ENCODE measurements at places on chromosomes 1 and 21.

- DNase-seq: no peak
- H3K27ac ChIP-seq: no peak overlapping the region
- H3K27me3 ChIP-seq: no peaks in the 10 kb centered on the region
- no peaks in the 10 kb centered on the region for H3K4me1 ChIP-seq
These were observed 26.4 kb downstream of the KRTAP10-1 start for GRCh38 chr21:44513389-44514217.

DNA sequence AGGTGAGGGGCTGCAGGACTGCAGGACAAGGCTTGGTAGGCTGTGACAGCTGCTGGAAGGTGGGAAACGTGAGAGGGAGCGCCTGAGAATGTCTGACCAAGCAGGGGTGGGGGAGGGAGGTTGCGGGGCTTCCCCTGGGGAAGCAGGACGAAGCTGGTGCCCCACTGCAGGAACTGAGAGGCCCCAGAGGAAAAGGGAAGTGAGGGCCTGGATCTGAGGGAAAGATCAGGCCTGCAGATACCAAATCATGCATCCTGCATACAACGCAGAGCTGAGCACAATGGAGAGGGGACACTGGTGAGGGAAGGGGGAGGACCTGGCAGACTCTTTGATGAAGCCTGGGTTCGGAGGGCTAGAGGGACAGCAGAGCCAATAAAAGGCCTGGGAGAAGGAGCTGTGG lies 65.7 kb upstream of the BACE2 start:
- no peak overlapping the region for H3K4me3 ChIP-seq
- H3K4me1 ChIP-seq: no peaks in the 10 kb centered on the region
- no peak overlapping the region for H3K27ac ChIP-seq
- H3K36me3 ChIP-seq: no peaks in the 10 kb centered on the region
- peaks cover 31% of the 10 kb centered on the region for H3K27me3 ChIP-seq

GRCh38 chr1:168509875-168510791 lies 33.7 kb downstream of the XCL2 start:
- H3K27ac ChIP-seq: peak overlapping the region; percentile 91
- H3K4me3 ChIP-seq: peak overlapping the region; percentile 40
- H3K27me3 ChIP-seq: no peaks in the 10 kb centered on the region
- H3K36me3 ChIP-seq: peaks cover 13% of the 10 kb centered on the region

GRCh38 chr1:8127171-8127641 lies 101.1 kb upstream of the ERRFI1 start:
- no peaks in the 10 kb centered on the region for H3K36me3 ChIP-seq
- no peak overlapping the region for H3K27ac ChIP-seq
- H3K4me1 ChIP-seq: no peaks in the 10 kb centered on the region
- H3K4me3 ChIP-seq: no peak overlapping the region

DNA sequence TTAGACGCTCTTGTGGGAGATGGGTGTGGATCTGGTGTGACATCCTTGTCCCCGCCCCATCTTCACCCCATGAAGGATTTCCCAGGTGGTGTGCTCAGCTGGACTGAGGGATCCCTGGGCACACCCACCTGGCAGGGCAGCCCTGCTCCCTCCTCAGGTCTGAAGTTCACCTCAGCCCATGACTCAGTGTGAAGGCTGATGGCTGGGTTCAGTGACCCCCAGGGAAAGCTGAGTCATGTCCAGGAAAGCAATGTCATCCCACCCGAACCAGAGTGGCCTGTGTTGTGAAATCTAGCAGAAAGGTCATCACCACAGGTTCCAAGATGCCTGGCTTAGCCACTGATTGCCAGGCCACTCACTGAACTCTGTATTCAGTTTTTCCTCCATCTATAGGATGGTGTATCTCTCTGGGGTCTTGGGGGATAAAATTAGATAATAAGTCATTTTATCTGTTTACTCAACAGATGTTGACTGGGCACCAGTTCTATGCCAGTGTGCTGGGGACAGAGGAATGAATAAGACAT lies 97.7 kb upstream of the JUN start:
- H3K27ac ChIP-seq: no peak overlapping the region
- H3K27me3 ChIP-seq: no peaks in the 10 kb centered on the region
- no peak overlapping the region for H3K4me3 ChIP-seq
- peaks cover 39% of the 10 kb centered on the region for H3K4me1 ChIP-seq

DNA sequence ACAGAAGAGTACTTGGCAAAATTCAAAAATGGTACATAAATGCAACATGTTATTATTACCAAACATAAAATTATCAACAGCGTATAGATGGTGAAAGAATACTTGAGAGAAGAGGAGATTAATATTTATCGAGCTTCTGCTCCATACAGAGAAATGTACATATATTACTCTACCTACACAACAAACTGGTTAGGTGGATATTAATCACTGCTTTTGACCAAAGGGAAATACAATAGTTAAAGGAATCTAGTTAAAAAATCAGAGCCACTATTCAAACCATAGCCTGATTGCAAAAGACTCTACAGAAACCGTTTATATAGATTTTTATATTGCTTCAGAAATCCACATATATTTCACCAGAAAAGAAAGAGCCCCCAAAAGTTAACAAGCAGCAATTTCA lies 379.3 kb upstream of the PRMT6 start:
- DNase-seq: no peak
- H3K4me1 ChIP-seq: no peaks in the 10 kb centered on the region
- no peak overlapping the region for H3K4me3 ChIP-seq
- H3K36me3 ChIP-seq: no peaks in the 10 kb centered on the region
- no peak overlapping the region for H3K27ac ChIP-seq

- peaks cover 28% of the 10 kb centered on the region for H3K27me3 ChIP-seq
- DNase-seq: no peak
- peaks cover 10% of the 10 kb centered on the region for H3K4me1 ChIP-seq
- peaks cover 3% of the 10 kb centered on the region for H3K36me3 ChIP-seq
These were observed 3.2 kb upstream of the MFAP2 start for GRCh38 chr1:16983649-16984048.

- H3K4me1 ChIP-seq: peaks cover 29% of the 10 kb centered on the region
- no peak within 1 kb of the TSS for H3K4me3 ChIP-seq
- H3K36me3 ChIP-seq: peaks cover 13% of the 10 kb centered on the region
- no peaks in the 10 kb centered on the region for H3K27me3 ChIP-seq
- H3K27ac ChIP-seq: no peak within 1 kb of the TSS
These were observed at the start of gene S100A3 for GRCh38 chr1:153548722-153549688. TSS of gene S100A3 (minus strand) at chr1:153549258. CDS start at chr1:153548485, 773 bp downstream.

- H3K27me3 ChIP-seq: peaks cover 39% of the 10 kb centered on the region
- H3K36me3 ChIP-seq: peaks cover 2% of the 10 kb centered on the region
- H3K4me1 ChIP-seq: no peaks in the 10 kb centered on the region
- DNase-seq: no peak
- H3K27ac ChIP-seq: no peak overlapping the region
These were observed 58.2 kb upstream of the FOXD3 start for GRCh38 chr1:63264161-63264560.

DNA sequence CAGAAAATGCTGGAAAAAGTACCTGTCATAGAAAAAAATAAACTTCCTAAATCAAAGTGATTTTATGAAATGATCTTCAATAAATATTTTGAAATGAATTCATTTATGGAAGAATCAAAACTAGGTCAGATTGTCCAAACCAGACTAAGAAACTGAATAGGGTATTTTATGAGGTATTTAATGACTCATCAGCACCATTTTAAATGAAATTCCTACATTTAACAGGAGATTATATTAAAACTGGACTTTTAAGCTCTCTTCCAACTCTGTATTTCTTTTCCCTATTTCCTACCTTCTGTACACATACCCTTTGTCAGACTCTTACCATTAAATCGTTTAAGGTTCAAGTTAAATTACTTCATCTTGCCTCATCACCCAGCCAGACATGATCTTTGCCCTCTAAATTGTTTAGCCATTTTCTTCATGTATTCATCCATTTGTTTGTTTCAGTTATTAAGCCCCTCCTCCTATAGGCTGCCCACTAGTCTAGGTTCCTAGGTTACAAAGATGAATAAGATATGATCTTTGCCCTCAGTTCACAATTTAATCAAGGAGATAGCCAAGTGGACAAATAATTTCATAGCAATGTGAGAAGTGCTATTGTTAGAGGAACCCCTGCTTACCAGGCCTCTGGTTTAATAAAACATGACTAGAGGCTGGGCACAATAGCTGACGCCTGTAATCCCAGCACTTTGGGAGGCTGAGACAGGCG lies 25.0 kb downstream of the TATDN3 start:
- no peaks in the 10 kb centered on the region for H3K4me1 ChIP-seq
- no peak for DNase-seq
- peak overlapping the region; percentile 14 for H3K27ac ChIP-seq
- H3K4me3 ChIP-seq: no peak overlapping the region

GRCh38 chr1:194171596-194171995 lies 985.2 kb upstream of the B3GALT2 start:
- no peak overlapping the region for H3K27ac ChIP-seq
- no peaks in the 10 kb centered on the region for H3K27me3 ChIP-seq
- H3K4me1 ChIP-seq: no peaks in the 10 kb centered on the region
- DNase-seq: no peak
- H3K4me3 ChIP-seq: no peak overlapping the region

- DNase-seq: no peak
- H3K27ac ChIP-seq: no peak overlapping the region
- H3K27me3 ChIP-seq: peaks cover 21% of the 10 kb centered on the region
These were observed 3.3 kb downstream of the EPHA2 start for GRCh38 chr1:16152481-16153087.

GRCh38 chr1:29136391-29136915 lies 12.8 kb upstream of the TMEM200B start:
- H3K27ac ChIP-seq: no peak overlapping the region
- no peak for DNase-seq
- H3K36me3 ChIP-seq: peaks cover 2% of the 10 kb centered on the region
- H3K27me3 ChIP-seq: peaks cover 12% of the 10 kb centered on the region

DNA sequence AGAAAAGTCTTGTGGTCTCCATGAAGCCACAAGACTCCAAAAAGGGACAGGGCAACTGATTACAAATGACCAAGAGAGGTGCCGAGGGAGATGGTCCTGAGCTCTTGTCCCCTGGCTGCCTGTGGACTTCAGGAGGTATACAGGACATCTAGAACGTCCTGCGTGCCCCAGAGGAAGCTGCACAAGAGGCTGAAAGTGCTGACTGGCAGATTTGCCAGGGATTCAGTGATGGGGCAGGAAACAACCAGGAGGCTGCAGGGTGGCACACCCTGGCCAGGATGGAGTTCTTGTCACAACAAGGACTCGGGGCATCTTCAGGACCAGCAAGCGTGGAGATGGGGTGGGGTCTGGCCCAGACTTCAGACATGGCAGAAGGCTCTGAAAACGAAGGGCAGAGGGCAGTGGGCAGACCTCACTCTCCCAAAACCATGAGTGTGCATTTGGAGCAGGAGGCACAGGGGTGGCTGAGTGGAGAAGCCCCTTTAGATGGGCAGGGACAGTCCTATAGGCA lies 13.4 kb upstream of the PKP1 start:
- no peaks in the 10 kb centered on the region for H3K36me3 ChIP-seq
- peaks cover 50% of the 10 kb centered on the region for H3K27me3 ChIP-seq
- H3K4me1 ChIP-seq: no peaks in the 10 kb centered on the region
- H3K4me3 ChIP-seq: no peak overlapping the region

DNA sequence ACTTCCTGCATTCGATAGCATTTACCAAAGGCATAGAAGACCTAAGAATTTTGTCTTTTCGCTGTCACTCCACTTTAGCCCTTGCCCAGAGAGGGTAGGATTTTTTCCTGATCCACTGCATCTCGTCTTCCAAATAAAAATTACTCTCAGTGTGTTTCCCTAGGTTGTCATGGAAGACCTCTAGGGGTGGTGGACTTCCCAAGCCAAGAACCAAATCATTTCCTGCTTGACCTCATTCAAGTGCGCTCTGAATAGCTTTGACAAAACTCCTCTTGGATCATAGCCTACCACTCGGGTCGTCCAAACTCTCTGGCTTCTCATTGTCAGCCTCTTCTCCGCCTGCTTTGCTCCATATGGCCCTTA lies 431 bp upstream of the C1orf52 start:
- H3K27me3 ChIP-seq: no peaks in the 10 kb centered on the region
- H3K36me3 ChIP-seq: peaks cover 42% of the 10 kb centered on the region
- no peak for DNase-seq

GRCh38 chr1:49346767-49347349 lies 570.2 kb upstream of the BEND5 start:
- H3K4me1 ChIP-seq: no peaks in the 10 kb centered on the region
- H3K4me3 ChIP-seq: no peak overlapping the region
- H3K36me3 ChIP-seq: no peaks in the 10 kb centered on the region
